HL-60 (cell line): ENCODE measurements at places on chromosomes 7 and 10.
A peak's percentile ranks its signal among the peaks of the same experiment; 100 is the strongest.

DNA sequence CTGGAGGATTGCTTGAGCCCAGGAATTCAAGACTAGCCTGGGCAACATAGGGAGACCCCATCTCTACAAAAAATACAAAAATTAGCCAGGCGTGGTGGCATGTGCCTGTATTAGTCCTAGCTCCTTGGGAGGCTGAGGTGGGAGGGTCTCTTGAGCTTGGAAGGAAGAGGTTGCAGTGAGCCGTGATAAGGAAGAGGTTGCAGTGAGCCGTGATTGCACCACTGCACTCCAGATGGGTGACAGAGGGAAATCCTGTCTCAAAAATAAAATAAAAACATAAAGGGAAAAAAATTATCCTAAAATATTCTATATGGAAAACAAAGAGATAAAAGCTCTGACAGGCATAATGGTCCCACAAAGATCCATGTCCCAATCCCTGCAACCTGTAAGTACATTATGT, 87.9 kb upstream of the KAT6B start:
- peak; percentile 63 for DNase-seq

DNA sequence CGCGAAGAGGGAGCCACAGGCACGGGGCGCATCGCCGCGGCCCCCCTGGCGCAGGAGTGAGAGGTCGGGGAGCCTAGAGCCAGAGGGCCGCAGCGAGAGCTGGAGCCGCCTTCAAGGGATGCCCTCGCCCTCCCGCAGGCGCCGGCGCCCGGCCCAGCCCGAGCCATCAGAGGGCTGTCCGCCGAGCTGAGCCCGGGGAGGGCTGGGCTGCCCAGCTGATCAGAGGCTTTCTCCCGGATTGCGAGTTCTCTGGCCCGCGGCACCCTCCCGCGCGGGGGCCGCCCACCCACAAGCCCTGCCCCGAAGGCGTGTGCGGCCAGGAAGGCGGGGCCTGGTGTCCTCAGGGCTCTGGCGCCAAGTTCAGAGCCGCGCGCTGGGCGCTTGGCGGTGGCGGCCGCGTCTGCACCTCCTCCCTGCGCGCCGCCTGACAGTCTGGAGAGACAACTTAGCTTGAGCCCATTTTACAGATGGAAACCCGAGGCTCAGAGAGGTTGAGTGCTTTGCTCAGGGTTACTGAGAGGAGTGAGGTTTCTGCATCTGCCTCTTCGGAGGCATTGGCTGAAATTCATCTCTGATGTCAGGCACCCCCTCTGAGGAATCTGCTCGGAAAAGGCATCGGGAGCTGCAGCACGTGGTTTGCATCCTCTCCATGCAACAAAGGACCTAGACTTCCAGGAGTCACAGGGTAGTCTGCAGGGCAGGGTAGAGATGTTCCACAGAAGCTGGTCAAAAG, 3.8 kb upstream of the ANTXRL start:
- peak; percentile 54 for DNase-seq

- no peak for DNase-seq
Observed at GRCh38 chr7:135508883-135509588, 866 bp downstream of the CNOT4 start.

DNA sequence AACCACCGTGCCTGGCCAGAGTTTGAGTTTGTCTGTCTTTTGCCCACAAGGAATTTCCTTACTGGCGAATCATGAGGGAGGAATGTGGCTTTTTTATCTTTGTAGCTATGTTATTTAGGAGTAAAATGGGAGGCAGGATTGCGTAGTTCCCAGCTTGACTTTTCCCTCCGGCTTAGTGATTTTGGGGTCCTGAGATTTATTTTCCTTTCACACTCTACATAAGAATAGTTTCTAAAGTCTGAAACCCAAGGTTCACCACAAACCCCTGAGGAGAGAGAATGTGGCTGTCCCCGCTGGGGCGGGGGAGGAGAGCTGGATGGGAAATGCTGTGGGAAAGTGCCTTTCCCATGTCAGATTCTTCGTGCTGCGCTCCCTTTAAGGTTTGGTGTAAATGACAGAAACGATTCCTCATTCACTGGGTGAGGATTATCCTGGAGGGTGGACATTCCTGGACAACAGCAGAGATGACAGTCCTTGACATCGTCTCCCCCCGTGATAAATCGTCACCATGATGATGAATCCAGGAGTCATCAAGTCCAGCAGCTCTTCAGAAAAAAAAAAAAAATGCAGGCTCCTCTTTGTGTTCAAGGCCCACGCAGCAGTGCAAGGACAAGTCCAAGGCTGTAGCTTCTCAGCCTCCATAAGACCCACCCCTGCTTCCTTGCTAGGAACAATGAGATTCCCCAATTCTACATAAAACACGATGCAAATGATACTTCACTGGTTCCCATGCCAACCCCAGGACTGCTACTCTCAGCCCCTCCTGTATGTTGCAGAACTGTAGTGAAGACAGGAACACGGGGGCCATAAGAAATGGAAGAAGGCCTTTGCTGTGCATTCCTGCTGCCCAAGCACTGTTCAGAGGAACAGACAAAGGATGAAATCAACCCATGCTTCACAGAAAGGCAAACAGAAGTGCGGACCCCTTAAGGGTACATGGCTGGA, 233.1 kb downstream of the CCDC3 start:
- no peak for DNase-seq
